ENCODE measurements at places on chromosomes 6 and 20.

DNA sequence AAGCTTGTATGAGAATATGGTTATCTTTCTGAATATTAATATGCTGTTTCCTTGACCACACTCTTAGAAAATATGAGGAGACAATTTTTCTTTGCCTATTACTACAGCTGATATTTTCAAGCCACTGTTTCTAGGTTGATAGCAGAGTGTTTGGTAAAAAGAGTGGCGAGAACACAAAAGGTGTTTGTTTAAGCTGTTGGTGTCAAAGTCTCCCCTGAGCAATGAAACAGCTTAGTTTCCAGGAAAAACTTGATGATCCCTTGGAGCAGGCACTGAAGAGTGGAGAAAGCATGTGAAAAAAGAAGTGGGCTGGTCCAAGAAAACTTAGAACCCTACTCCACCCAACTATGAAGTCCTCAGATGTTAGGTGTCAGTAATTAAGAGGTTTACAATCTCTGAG lies 182.7 kb downstream of the TFAP2B start:
- no peak for DNase-seq

GRCh38 chr20:1266167-1266973 lies at the start of gene SNPH:
SNPH (plus strand) TSS chr20:1266294; CDS start chr20:1296240, 29,946 bp downstream.
- DNase-seq = peak; percentile 76

DNA sequence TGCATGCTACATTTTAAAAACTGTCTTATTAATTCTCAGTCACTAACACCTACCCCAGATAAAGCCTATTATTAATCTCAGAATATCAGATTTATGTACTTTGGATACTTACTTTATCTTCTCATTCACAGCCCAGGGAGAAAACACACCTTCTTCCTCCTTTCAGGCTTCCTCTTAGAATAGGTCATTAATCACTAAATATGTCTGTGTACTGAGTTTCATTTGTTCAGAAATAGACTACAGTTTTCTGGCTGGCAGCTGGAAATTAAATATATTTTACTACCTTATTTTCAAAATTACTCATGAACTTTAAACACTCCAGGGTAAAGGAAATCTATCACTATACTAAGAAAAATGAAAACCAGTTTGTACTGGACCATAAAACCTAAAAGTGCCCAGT lies 147.7 kb upstream of the DST start:
- no peak for DNase-seq

- DNase-seq = no peak
Observed at GRCh38 chr6:28347119-28347518, 2.6 kb upstream of the ZKSCAN3 start.

- DNase-seq = no peak
Observed at GRCh38 chr6:37042150-37042549, 36.7 kb downstream of the FGD2 start.

DNA sequence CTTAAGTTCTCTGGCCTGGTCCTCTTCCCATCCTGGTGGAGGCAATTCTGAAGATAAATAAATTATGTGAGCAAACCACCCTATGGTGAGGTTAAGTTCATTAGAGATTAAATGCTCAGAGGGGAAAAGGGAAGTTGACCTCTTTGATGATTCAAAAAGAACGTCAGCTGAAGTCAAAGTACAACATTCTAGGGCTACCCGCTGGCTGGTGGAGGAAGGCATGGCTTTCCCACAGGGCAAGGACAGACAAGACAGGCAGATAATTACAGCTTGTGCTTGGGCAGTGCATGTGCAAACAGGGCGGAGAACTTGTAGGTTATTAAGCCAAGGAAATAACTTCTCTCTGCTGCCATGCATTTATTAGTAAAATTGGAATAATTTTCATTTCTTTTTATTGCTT lies 91.0 kb upstream of the SLC24A3 start:
- no peak for DNase-seq

DNA sequence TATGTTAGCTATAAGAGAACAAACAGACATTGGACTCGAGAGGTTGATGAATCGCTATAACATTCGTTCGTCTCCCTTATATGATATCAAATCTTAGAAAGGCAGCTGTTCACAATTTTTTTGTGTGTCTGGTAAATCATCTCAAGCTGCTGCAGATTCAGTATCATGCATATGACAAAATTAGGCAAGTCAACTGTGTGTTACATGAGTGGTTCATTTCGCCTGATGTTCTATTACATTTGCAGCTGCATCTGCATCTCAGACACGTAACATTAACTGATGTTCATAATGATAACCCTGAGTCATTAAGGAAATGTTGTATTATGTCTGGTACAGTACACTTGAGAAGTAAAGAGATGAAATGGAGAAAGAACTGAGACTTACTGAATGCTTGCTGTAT lies 92.1 kb downstream of the NKAIN2 start:
- no peak for DNase-seq

GRCh38 chr6:96465321-96465903 lies 56.2 kb upstream of the UFL1 start:
- no peak for DNase-seq

DNA sequence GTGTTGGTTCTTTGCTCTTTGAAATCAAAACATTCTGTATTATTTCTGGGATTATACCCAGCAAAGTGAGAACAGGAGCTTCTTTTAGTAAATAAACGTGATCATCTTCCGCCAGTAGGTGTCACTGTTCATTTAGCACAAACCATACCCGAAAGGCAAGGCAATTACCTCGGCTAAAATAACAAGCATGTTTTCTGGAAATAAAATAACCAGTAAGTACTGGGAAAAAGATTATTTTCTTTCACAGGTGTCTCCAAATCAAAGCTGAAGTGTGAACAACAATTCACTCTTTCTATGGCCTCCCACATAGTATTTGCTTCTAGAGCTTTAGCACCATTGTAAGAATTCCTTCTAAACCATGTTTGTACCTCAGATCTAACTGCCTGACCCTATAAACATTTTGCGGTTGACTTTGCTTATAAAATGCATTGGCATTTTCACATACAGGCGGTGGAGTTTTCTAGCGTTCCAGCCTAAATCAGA lies 144.6 kb upstream of the AGPAT4 start:
- DNase-seq = peak; percentile 48

DNA sequence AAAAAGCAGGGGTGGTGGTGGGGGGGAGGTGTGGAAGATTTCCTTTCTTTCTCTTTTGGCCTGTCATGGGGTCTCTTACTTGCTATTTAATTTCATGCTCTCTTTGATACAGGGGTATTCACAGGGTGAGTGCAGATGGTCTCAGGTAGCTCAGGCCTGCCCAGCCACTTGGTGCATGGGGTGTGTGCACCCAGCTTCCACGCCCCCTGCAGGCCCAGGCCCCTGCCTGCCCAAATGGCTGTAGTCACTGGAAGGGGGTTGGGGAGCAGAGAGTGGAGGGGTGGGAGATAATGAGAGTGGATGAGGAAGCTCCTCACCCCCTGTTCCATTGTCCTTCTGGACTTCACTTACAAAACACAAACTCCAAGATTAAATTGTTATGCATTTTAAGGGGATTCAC lies 133.6 kb upstream of the SGK1 start:
- no peak for DNase-seq

- peak; percentile 83 for DNase-seq
Observed at GRCh38 chr20:63178889-63179686, 36.8 kb downstream of the YTHDF1 start.

- DNase-seq = no peak
Observed at GRCh38 chr20:58140787-58141425, 87.5 kb downstream of the ANKRD60 start.

DNA sequence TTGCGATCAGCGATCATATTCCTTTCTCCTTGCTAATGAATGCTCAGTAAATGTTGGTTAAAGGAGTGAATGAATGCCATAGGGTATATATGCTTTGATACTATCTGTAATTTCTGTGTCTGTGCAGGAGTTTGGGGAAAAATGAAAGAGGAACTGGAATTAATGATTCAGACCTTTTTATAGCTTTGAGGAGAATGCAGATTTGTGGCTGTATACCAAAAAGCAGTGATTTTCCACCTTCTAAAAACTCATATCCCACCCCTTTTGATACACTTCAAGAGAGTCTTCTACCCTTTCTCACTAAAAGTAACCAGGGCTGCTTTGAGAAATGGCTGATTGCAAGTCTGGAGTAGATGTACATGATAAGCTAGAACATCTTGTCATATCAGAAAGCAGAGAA lies 26.6 kb upstream of the SUMO4 start:
- no peak for DNase-seq

GRCh38 chr6:14450578-14450977 lies 333.0 kb downstream of the CD83 start:
- no peak for DNase-seq

DNA sequence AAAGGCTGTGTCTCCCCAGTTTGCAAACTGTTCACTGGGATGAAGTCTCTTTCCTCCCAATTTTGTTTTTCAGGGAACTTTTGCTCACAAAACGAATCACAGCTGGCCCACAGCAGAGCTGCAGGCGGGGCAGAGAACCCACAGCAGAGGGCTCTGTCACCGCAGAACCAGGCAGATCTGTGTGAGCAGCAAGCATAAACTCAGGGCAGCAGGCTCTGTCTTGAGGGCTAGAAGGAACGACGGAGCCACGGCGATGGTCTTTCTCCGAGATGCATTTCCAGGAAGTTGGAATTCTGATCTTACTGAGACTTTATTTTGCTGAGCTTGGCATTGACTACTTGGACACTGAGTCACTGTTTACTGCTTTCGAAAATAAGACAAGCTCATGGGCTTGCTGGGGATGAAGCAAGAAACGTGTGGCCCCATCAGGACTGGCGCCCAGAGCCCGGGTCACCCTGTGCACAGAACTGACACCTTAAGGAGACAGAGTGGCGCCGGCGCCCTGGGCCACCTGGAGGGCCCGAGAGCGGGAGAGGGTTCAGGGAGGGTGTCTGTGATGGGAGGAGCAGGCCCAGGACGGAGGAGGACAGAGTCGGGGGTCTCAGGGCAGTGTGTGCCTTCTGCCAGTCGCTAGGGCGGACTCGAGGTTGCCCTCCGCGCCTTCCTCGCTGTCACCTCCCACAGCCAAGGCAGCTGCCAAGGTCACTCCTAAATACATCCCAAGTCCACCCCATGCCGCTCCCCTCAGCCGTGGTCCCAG lies 106.3 kb upstream of the NXT1 start:
- no peak for DNase-seq

GRCh38 chr20:39016506-39016905 lies 54.4 kb downstream of the DHX35 start:
- no peak for DNase-seq

GRCh38 chr6:132491303-132491702 lies 21.6 kb downstream of the STX7 start:
- no peak for DNase-seq

All from B cell (primary cell).